AML-193 (cell line): ENCODE measurements at places on chromosomes 6 and 20.

GRCh38 chr6:85185977-85186376 lies 263.9 kb upstream of the NT5E start:
- no peak for DNase-seq

- no peak for DNase-seq
Measured at GRCh38 chr6:60687085-60687484, 1598.9 kb downstream of the KHDRBS2 start.

- no peak for DNase-seq
Measured at GRCh38 chr6:119234457-119234856, 115.1 kb downstream of the MAN1A1 start.

DNA sequence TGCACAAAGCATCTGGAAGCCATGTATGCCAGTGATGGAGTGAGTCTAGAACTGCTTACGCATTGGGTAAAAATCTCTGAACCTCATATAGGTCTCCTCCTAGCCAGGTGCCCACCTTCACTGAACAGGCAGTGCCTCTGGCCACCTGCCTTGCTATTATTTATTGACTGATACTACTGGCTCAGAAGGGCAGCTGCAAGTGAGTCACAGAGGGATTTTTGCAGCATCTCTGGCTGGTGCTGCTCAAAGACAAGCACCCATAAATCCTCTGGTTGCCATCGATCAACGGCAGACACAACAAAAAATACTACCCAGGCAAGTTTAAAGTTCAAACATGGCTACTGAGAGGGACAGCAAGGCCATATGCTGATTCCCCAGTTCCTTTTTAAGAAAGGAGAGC lies 279.4 kb downstream of the UBE3D start:
- no peak for DNase-seq

DNA sequence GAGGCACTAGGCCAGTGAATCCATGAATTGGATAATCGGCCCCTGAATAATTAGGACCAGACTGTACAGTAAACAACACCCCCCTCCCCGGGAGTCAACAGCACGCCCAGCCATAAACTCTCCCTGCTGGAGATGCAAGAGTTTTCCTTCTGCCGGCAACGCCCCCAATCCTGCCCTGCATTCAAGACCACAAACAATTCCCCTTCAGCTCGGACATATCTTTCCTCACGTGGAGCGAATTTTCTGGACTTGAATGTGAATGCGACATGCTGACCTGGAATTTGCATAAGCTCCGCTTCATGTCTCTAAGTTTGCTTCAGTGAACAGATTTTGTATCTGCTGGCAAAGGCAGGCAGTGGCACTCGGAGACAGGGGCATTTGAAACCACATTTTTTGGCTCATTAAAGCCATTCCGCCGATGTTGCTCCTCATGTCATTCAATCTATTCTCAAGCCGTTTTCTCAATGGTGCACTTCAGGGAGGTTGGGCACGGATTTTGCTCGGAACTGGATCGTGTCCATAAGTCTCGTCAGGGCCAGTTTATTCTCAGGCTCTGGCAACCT lies 38.0 kb upstream of the GMPR start:
- no peak for DNase-seq

DNA sequence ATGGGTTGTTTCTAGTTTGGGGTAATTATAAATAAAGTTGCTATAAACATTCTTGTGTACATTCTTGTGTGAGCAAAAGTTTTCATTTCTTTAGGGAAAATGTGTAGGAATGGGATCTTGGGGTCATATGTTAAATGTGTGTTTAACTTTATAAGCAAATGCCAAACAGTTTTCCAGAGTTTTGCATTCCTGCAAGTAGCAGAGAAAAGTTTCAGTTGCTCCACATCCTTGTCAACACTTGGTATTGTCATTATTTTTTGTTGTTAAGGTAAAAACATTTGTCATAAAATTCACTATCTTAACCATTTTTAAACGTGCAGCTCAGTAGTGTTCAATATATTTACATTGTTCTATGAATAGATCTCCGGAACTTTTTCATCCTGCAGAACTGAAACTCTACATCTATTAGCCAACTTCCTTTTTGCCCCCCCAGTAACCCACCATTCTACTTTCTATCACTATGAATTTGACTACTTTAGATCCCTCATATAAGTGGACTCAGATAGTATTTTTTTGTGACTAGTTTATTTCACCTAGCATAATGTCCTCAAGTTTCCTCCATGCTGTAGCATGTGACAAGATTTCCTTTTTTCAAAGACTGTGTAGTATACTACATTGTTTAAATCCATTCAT lies 48.4 kb downstream of the PHACTR2 start:
- no peak for DNase-seq

- DNase-seq: no peak
Measured at GRCh38 chr6:136793363-136793762, 1.1 kb upstream of the MAP3K5 start.

DNA sequence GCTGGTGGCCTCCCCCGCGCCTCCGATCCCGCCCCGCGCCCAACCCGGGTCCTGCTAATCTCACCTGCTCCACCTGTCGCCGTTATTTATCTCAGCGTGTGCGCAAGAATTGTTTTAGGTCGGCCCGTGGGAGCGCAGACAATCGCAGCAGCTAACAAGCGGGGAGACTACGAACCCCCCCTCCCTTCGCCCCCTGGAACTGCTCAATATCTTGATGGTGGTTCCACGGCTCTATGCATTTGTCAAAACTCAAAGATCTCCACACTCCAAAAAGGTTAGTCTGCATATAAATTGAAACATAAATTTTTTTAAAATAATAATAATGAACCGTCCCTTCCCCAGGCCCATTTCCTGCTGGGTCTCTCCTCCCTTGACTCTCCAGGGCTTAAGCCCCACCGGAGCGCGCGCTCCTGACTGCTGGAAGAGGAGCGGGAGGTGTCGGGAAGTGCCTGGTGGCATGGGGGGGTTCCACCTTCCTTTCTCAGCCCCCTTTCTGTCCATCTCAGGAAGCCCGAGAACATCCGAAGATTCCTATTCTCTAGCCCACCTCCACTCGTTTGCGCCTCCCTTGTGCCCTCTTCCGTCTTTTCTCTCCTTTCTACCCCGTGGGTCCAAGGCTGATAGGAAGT lies 1.6 kb upstream of the MDGA1 start:
- no peak for DNase-seq

DNA sequence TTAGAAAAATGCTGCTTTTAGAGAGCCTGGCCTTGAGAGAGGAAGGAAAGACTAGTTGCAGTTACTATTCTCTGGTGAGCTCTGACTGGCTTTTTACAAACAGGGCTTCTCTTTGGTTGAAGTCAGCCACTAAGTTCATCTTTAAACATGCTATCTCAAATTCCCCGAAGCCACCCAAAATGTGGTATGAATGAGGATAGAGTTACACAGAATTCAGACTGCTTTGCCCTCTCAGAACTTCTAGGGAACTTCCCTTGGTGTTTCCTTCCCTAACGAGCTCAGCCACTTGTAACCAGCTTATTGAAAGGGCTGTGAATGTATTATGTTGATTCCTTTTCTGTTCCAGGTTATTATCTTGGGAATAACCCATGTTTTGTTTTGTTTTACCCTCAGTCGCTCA lies 73.5 kb downstream of the EFHC1 start:
- no peak for DNase-seq

GRCh38 chr6:163815796-163816195 lies 401.3 kb downstream of the QKI start:
- no peak for DNase-seq

- peak; percentile 66 for DNase-seq
Measured at GRCh38 chr6:28683945-28684538, 158.4 kb downstream of the GPX5 start.

- no peak for DNase-seq
Measured at GRCh38 chr6:66605971-66606370, 898.9 kb upstream of the EYS start.

DNA sequence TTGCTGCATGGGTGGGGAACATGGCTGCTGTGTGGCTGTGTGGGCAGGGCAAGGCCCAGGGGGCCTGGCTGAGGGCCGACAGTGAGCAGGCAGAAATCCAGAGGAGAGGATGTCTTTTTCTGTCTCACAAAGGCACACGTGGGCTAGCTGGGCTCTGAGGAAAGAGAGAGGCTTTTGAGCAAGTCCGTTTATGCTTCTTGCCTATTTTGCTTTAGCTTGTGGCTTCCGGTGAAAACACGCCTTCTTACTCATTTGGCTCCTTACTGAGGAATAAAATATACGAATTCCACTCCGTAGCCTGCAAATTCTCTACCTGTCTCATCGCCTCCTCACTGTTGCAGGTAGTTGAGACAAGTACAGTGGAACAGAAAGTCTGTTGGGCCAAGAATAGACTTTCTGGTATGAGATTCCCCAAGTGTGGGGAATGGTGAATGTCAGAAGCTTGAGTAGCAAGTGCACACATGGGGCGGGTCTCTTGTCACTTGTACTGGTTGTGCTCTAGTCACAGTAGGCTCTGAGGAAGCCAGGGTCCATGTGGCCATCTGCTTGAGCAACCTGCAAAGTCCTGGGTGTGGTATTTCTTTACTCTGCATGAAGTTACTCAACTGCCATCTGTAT lies 28.4 kb downstream of the WRNIP1 start:
- DNase-seq: peak; percentile 99

DNA sequence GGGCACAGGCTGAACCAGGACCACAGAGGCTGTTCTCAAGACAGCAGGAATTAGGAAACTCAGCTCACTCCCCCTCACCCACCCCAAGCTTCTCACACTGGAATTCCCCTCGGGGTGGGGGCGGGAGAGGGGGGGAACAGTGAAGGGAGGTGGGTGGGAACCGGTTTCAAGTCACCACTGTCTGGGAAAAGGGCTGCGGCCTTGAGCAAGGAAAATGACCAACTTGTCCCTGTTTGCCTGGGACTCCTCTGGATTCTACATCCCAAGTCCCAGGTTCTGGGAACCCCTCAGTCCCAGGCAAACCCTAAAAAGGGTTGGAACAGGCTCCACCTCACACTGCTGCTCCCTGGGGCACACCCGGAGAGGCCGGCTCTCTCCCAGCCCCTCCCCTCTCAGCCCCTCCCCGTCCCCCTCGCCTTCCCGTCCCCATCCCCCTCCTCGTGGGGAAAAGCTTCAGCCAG lies 230.7 kb downstream of the TFAP2C start:
- no peak for DNase-seq

DNA sequence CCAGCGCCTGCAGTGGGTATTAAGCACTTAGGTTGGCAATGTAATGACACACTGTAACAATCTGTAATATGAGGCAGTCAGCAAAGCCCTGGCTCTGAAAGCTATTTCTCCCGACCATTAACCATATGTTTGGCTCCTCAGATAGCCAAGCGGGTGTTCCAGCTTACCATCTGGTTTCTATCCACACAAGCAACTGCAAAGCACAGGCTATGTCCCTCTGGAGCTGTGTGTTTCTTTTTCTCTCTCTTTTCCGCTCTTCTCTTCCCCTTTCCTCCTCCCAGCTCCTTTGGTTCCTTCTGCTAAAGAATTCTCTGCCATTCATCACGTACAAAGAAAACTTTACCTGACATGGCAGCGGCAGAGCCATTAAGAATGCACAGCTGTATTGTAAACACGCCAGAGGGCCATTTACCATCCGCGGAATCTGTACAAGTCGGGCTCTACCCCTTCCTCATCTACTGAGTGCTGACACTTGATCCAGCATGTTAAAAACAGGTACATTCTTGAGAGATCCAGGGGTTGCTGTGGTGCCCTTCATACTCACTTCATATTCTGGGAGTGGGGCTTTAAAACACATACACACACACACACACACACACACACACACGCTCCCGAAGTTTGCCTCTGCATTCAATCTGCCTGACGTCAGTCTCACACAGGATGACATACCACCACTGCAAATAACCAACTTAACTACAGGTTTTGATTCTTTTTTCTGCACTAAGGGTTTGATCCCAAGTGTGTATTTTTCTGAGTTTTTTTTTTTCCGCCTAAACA lies 77.2 kb downstream of the BACH2 start:
- DNase-seq: no peak

GRCh38 chr6:163892824-163893561 lies 478.5 kb downstream of the QKI start:
- DNase-seq: no peak

GRCh38 chr6:129685662-129686031 lies 24.3 kb downstream of the ARHGAP18 start:
- DNase-seq: peak; percentile 54

DNA sequence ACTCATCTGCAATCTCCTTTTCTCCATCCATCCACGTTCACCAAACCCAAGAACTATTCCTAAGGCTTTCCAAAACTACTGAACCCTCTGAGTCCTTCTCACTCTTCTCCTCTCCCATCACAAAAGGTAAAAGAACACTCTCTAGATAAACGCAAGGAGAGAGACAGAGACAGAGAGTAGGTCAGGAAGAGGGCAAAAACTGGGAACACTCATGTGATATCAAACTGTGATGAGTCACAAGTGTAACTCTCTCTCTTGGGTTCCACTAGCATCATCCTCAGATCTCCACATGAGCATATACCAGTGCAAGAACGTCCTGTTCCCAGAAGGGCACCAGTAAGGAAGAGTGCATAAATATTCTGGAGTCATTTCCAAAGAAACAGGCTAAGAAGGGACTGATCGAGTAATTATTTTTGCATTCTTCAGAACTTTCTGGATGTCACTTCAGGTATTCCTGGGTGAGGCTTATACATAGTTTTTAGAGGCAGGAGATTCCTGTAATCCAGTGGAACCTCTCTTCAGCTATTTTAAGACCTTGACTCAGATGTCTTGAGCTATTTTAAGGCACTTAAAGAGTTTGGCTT lies 47.3 kb upstream of the STXBP5 start:
- DNase-seq: no peak

- no peak for DNase-seq
Measured at GRCh38 chr6:137258170-137258569, 39.0 kb upstream of the IFNGR1 start.

DNA sequence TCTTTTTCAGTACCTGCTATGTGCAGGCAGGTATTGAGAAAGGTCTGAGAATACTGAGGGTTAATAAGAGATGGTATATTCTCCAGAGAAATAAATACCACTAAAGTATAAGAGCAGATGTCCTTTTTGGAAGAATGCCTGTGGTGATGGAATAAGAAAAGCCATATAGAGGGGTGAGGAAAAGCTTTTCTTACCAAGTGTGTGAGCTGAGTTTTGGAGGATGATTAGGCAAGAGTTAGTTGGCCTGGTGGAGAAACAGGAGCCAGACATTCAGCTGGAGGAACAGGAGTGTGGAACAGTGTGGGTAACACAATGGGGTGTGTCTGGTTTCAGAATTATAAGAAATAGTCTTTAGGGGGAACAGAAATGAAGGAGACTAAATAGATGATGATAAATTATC lies 19.9 kb downstream of the ZNF451 start:
- DNase-seq: no peak

GRCh38 chr20:25622450-25623224 lies 1.2 kb downstream of the NANP start:
- no peak for DNase-seq

GRCh38 chr20:46624946-46625345 lies 26.3 kb downstream of the SLC13A3 start:
- peak; percentile 35 for DNase-seq
